ENCODE measurements at places on chromosomes 3 and 15.
A peak's percentile ranks its signal among the peaks of the same experiment; 100 is the strongest.

DNA sequence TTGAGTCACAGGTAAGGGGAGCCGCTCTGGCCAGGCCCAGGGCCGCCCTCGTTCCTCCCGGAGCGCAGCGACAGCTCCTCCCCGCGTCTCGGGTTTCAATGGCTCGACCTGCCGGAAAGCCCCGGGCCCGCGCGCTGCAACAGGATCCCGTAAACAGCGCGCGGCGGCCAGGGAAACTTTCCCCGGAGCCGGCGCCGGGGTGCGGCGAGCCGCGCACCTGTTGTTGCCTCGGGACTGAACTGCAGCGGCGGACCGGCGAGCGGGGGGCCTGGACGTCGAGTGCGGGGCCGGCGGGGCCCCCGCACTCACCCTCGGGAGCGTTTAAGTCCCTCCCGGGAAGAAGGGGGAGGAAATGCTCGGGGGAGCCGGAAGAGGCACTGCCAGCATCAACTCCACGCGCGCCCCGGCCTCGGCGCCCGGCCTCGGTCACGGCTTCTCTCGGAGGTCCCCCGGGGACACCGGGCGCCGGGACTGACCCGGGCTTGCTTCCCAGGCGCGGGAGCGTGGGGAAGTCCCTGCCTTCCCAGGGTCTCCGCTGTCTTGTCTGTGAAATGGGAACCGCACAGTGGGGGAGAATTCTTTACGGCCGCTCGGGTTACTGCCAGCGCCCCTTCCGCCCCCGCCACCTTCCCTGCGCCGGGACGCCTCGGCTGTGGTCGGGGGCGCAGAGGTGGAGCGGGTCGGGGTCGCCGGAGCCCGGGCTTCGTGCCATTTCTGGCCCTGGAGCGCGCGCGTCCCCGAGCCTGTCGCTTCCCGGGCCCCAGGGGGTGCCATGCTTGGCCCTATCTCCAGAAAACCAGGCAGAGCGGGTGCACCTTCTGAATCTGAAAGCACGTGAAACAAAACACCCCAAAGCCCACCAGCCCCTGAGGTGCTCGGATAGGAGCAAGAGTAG lies 7.5 kb upstream of the PGPEP1L start:
- peak; percentile 59 for DNase-seq

DNA sequence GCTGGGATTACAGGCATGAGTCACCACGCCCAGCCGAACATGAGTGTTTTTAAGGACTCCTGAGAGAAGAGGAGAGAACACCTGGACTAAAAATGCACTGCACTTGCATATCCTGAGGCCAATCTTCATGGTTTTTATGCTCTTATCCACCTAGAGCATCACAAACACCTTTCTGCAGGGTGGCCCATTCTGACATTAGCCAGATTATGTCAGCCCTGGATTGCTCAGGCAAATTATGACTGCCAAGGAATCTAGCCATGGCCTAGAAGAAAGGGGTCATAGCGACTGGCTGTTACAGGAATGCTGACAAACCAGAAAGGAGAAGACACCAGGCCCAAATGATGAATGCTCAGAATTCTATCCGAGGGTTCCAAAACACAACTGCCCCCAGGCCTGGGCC lies 40.9 kb upstream of the HERC1 start:
- no peak for DNase-seq

- DNase-seq, result no peak
Measured at GRCh38 chr3:195549931-195550519, 6.9 kb upstream of the PPP1R2 start.

DNA sequence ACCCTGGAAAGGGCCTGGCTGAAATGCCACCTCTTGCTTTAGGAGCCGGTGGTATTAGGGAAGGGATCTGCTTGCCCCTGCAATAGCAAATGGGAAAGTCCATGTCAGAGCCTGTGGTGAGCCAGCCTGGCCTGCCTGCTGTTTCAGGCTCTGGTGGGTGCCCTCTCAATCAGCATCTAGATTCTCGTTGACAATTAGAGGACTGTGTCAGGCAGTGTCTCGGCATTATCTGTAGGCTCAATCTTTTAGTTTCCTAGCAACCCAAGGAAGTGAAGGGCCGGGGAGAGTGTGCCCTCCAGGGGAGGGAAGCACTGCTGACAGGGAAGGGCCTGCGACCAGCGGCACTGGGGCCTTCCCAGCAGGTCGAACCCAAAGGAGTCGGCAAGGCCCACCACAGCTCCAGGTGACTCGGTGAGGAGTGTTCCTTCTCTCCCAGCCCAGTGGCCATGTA lies 42.1 kb downstream of the TLE3 start:
- peak; percentile 12 for DNase-seq

- no peak for DNase-seq
Measured at GRCh38 chr3:138227650-138228049, 40.5 kb downstream of the ARMC8 start.

DNA sequence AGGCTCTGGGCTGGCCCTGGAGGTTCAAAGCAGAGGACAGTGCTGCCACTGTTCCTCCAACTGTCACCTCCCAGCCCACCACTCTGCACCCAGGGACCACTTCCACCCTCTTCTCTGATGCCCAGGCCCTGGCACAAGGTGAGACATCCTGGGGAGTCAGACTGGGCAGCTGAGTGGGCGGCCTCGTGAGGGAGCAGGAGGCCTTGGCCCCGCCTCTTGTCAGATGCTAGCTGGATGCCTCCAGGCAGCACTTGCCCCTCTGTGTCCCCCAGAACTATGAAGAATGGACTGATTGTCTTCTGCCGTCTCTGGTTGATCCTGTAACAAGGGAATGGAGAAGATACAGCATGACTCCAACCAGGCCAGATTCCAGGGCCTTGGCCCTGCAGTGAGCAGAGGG lies 191.0 kb upstream of the LINGO1 start:
- no peak for DNase-seq

GRCh38 chr3:9986230-9986725 lies 363 bp downstream of the EMC3 start:
- peak; percentile 43 for DNase-seq

DNA sequence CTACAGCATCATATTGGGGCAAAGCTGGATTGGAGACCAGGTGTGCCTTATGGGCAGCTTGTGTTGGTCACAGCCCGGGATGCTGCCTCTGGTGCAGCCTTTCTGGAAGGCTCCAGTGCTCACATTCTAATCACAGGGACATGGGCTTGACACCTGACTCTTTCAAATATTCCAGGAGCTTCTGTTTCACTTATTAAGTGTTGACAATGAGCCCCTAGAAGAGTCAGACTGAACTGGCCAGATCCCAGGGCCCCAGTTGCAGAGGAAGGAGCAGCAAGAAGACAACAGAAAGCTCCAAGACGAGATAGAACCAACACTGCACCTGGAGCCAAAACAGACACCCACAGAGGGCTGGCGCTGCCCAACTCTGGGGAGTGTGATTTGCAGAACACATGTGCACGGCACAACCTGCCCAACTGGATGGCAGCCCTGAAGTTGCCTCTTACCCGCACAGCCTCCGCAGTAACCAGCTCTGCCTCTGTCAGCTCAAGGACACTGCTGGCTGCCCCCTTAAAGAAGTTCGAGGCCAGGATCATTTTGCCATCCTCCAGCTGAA lies 30.3 kb downstream of the ALDH1L1 start:
- no peak for DNase-seq
